Stimulated activated CD8-positive, alpha-beta memory T cell treated with anti-CD3 and anti-CD28 coated beads, Interleukin-15, amount 100 ng/mL, for 4 hours (primary cell): ENCODE measurements at places on chromosomes 7 and 10.

DNA sequence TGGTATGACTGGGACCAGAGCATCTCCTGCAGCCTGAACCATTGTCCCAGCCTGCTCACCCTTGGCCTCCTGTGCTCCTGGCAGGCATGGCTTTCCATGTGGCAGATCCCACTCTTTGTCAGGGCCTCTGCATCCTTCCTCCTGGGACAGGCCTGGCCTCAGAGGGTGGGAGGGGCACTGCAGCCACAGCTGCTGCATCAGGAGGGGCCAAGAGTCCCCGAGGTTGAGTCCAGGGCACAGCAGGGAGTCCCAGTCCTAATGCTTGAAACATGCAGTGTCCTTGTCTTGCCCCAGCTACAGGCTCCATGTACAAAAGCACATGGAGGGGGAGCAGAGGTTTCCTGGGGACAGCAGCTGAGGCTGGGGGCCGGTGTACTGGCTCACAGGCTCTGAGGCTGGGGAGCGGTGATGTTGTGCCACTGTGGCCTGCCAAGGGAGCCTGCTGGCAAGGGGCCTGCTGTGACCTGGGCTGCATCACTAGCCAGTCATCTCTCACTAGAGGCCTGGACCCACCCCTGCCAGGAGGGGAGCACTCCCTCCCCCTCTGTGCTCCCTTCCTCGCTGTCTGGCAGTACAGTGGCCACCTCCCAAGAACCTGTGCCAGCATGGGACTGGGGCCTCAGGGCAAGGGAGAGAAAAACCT lies 144.8 kb downstream of the ZNF248 start:
- DNase-seq = no peak

DNA sequence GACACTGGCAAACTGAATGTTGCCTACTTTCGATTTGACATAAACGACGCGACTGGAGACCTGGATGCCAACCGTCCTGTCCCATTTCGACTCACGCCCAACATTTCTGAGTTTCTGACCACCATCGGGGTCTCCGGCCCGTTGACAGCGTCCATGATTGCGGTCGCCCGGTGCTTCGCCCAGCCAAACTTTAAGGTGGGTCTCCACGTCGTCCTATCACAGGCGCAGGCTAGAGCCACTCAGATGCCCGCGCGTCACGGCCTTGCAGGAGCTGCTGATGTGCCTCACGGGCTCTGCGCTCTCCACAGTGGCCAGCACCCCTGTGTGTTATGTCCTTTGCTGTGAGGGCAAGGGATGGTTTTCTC lies 132.6 kb downstream of the SMURF1 start:
- no peak for DNase-seq

GRCh38 chr10:97320480-97321031 lies 1.5 kb downstream of the FRAT1 start:
- no peak for DNase-seq

GRCh38 chr10:100883312-100883821 lies 29.4 kb upstream of the SLF2 start:
- DNase-seq = no peak

DNA sequence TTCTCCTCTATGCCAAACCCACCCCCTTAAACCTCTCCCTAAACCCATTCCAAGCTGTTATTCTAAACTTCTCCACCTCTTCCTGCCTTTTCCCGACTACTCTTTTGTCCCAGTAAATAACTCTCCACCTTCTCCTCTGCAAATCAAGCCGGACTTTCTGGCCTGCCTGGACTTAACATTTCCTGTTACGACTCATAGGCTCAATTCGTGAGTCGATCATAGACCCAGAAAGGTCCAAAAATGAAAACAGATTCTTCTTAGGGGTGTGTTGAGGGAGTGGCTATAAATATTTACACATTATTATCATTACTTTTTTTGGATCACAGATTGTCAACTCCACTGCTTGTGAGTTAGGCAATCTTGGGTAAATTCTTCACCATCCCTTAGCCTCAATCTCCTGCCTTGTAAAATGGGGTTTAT lies 59.0 kb upstream of the HABP2 start:
- DNase-seq = no peak

- DNase-seq = no peak
Measured at GRCh38 chr10:70191161-70191971, 21.1 kb upstream of the SAR1A start.

- DNase-seq = no peak
Measured at GRCh38 chr7:156772725-156773124, 120.3 kb downstream of the LMBR1 start.

DNA sequence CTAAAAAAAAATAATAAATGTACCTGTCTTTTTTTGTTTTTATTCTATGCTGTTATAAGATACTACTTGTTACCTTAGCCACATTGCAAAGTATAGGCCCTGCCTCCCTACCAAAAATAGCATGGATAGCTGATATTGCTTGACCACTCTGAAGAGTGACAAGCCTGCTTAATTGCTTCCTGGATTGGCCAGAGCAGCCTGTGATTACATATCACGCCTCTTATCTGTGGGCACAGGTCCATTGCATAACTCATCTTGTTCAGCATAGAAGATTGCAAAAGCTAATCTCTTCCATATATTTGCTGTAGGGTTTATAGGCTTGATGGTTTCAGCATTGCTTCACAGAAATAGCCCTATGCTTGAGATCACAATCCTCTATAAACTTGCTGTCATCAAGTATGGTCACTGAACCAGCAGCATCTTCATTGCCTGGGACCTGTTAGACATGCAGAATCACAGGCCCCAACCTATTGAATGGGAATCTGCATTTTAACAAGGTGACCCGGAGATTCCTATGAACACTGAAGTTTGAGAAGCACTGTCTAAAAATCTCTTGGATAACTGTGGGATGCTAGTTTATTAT lies 280.8 kb upstream of the CDC14C start:
- no peak for DNase-seq
